ENCODE measurements at places on chromosomes 7 and 10.

GRCh38 chr10:88401671-88402347, 181.3 kb downstream of the RNLS start:
- DNase-seq: no peak

GRCh38 chr7:140673063-140673773, 473 bp downstream of the ADCK2 start:
- no peak for DNase-seq

GRCh38 chr10:120368338-120368737, 88.7 kb upstream of the PLPP4 start:
- DNase-seq: no peak

- DNase-seq: no peak
Measured at GRCh38 chr10:62374862-62375710, 917 bp downstream of the ZNF365 start.
